Iris pigment epithelial cell (primary cell): ENCODE measurements at places on chromosomes 6 and 20.

DNA sequence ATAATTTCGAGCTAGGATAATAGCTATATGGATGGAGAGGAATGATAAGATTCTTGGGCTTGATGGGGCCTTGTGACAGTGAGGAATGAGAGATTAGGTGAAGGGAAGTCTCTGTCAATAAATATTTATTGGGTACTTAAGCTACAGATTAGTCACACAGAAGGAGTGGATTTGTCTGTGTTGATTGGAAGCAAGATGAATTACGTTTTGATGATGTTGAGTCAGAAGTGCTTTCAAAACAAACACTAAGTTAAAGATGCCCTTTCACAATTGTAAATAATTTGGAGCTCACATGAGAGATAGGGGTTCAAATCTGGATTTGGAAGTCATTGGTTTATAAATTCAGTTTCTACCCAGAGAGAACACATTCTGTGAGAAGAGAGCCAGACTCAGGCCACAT lies 834.2 kb downstream of the KIF16B start:
- DNase-seq = no peak

DNA sequence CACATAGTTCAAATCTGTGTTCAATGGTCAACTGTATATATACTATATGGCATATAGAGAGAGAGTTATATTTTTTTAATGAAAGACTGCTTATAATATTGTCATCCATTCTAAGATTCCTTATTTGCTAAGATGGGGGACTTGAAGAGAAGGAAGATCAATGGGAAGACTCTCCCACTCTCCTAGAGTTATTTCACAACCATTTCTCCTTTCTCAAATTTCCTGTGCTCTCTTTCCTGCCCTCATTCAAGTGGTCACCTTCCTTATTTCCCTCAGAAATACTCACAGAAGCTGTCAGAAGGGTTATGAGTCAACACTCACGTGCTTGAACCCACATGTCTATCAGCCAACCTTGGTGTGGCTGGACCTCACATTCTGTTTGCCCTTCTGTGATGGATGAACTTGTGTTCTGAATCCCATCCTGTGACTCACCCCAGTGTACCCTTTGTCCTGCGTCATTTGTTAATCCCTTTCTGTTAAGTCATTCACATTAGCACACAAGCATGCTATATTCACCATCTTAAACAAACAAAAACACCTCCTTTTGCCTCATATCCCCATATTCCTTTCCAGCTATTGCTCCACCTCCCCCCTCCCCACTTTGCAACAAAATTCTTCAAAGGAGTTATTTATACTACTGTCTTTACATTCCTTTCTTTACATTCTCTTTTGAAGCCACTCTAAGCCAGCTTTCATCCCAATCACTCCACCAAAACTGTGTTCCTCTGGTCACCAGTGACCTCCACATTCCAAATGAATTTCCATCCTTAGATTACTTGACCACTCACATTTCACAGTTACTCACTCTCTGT lies 279.3 kb upstream of the TCF21 start:
- DNase-seq = peak; percentile 100

DNA sequence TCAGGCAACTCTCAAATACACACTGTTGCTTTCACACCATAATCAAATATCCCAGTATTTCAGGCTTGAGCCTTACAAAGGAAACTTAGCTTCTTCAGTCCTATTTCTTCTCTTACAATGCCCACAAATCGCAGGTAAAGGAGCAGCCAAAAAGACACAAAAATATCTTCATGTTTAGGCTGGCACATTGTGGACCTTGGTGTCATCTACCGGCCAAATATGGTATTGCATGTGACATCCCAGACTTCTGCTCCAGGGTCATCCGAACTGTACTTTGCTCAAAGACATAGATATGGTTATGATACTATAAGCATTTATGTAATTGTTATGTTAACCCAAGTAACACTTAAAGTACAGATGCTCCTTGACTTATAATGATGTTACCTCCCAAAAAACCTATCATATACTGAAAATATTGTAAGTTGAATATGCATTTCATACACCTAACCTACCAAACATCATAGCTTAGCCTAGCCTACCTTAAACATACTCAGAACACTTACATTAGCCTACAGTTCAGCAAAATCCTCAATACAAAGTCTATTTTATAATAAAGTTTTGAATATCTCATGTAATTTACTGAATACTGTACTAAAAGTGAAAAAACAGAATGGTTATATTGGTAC lies 4.6 kb downstream of the OR2H2 start:
- DNase-seq = peak; percentile 46

GRCh38 chr6:5680095-5680494 lies 326.6 kb downstream of the NRN1 start:
- no peak for DNase-seq

DNA sequence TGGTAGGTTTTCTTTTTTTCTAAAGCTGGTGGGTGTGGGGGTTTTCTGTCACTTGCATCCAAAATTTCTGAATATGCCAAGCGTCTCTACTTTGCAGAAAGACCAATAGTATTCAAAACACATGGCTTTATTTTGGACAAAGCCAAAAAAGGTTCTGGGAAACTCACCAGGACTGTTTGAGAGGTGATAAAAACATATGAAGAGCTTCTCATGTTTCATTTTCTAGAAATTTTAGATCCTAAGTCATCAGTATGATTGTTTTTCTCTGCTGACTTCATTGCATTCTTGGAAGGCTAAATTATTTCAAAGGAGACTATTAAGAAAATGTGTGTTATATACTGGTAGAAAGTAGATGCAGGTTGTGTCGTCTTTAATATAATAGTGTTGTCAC lies 51.3 kb downstream of the GCLC start:
- DNase-seq = no peak

GRCh38 chr6:170305805-170306323 lies 694 bp upstream of the FAM120B start:
- DNase-seq = no peak
